Lower lobe of right lung (tissue), 2 donors: ENCODE measurements at places on chromosomes 5 and 9.

- DNase-seq = no peak
- H3K27me3 ChIP-seq = no peaks in the 10 kb centered on the region
- no peak overlapping the region for H3K4me3 ChIP-seq
- no peak overlapping the region for H3K27ac ChIP-seq
- no peaks in the 10 kb centered on the region for H3K4me1 ChIP-seq
- H3K36me3 ChIP-seq = no peaks in the 10 kb centered on the region
Observed at GRCh38 chr9:70795841-70796240, 325.6 kb downstream of the TRPM3 start.

DNA sequence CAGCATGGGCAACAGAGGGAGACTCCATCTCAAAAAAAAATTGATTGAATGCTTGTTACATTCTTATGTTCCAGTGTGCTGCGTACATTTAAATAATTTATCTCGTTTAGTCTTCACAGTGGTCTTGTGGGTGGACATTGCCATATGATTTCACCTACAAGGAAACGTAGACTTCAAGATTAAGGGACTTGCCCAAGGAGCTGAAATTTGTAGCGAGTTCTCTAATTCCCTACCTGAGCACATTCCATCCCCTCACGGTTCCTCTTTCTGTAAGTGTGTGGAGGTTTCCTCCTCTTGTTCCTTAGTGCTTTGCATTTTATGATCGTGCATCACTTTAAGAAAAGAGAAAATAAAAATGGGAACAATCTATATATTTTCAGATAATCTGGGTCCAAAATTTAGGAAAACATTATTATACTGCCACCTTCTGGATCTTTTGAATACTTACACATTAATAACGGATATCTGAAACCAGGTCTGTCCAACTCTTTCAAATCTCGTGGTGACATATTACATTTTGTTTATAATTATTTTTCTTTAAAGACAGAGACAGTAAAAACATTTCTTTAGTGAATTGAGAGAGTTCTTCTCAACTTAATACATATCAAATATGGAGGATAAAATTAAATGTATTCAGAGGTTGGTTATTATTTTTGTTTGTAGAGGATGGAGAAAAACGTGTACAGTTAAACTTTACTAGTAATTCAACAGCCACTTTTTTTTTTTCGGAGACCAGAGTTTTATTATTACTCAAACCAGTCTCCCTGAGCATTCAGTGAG lies 29.9 kb upstream of the C7 start:
- no peak overlapping the region for H3K27ac ChIP-seq
- H3K27me3 ChIP-seq = no peaks in the 10 kb centered on the region
- H3K4me1 ChIP-seq = no peaks in the 10 kb centered on the region

GRCh38 chr5:45205403-45205961 lies 396.7 kb downstream of the MRPS30 start:
- H3K36me3 ChIP-seq = no peaks in the 10 kb centered on the region
- no peaks in the 10 kb centered on the region for H3K4me1 ChIP-seq
- no peaks in the 10 kb centered on the region for H3K27me3 ChIP-seq
- no peak overlapping the region for H3K4me3 ChIP-seq
- no peak for DNase-seq
- no peak overlapping the region for H3K27ac ChIP-seq

DNA sequence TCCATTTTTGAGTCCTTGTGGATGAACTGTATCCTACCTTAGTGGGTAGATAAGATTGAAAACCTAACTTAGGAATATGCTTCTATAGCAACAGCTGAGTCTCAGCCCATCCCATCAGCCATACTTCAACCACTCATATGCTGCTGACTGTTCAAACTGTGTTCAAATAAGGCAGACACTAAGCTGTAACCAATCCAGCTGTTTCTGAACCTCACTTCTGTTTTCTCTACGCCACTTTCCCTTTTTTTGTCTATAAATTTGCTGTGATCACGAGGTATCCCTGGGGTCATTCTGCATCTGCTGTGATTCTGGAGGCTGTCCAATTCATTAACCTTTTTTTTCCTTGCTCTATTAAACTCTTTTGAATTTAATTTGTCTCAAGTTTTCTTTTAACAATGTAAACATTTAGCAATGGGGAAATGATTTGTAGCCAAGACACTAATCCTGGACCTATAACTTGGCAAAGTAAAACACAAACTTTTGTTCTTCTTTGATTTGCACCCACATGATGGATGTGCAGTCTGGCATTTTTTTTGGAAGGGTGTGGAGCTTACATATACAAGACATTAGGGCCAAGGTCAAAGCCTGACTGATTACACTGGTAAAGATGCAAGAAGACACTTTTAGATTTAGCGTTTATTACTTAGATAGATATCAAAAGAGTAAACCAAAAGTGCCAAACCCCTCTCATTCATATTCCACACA lies 14.9 kb upstream of the SCGB3A2 start:
- no peaks in the 10 kb centered on the region for H3K27me3 ChIP-seq
- H3K27ac ChIP-seq = no peak overlapping the region
- peaks cover 3% of the 10 kb centered on the region for H3K4me1 ChIP-seq
- H3K36me3 ChIP-seq = no peaks in the 10 kb centered on the region
- DNase-seq = no peak

GRCh38 chr5:83711982-83712601 lies 8.6 kb downstream of the HAPLN1 start:
- H3K27me3 ChIP-seq = peaks cover 5% of the 10 kb centered on the region
- H3K36me3 ChIP-seq = no peaks in the 10 kb centered on the region
- H3K4me1 ChIP-seq = no peaks in the 10 kb centered on the region
- H3K4me3 ChIP-seq = no peak overlapping the region
- DNase-seq = no peak

GRCh38 chr9:33202552-33203201 lies 35.5 kb upstream of the B4GALT1 start:
- no peaks in the 10 kb centered on the region for H3K36me3 ChIP-seq
- no peak overlapping the region for H3K4me3 ChIP-seq
- peaks cover 8% of the 10 kb centered on the region for H3K4me1 ChIP-seq
- no peak for DNase-seq
- H3K27ac ChIP-seq = no peak overlapping the region

DNA sequence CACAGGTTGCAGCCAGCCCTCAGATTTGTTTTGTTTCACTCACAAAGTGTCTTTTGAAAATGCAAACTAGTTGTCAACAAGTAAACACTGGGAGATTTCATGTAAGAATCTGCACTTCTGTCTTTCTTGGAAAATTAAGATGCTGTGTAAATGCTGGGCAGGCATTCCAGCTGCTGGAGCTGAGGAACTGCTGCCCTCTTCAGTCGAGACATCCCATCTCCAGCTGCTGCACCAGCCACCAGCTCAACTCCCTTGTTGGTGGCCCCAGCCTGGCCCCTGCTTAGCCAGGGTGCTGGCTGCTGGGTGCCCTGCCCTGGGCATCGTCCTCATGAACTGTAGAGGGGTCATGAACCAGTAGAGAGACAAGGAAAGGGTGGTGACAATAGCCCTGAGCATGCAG lies 33.1 kb upstream of the AFAP1L1 start:
- H3K4me1 ChIP-seq = no peaks in the 10 kb centered on the region
- no peak overlapping the region for H3K4me3 ChIP-seq
- no peaks in the 10 kb centered on the region for H3K27me3 ChIP-seq

DNA sequence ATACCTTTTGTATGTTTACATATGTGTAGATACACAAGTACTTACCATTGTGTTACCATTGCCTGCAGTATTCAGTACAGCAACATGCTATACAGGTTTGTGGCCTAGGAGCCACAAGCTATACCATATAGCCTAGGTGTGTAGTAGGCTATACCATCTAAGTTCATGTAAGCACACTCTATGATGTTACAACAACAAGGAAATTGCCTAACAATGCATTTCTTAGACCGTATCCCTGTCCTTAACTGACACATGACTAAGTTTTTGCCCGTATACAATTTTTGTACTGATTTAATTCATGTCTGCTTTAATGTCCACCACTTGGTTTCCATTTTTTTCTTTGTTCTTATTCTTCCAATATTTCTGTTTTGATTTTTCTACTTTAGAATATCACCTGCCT lies 18.5 kb downstream of the TNPO1 start:
- peaks cover 33% of the 10 kb centered on the region for H3K4me1 ChIP-seq
- H3K27me3 ChIP-seq = no peaks in the 10 kb centered on the region
- DNase-seq = no peak
